ENCODE measurements at places on chromosomes 16 and 17.
A peak's percentile ranks its signal among the peaks of the same experiment; 100 is the strongest.

GRCh38 chr17:81252326-81252986 lies 13.3 kb downstream of the NDUFAF8 start:
- peaks cover 35% of the 10 kb centered on the region for H3K4me1 ChIP-seq
- peak overlapping the region; percentile 80 for H3K4me3 ChIP-seq
- H3K36me3 ChIP-seq = no peaks in the 10 kb centered on the region
- H3K27ac ChIP-seq = peak overlapping the region; percentile 100
- H3K27me3 ChIP-seq = peaks cover 32% of the 10 kb centered on the region
- DNase-seq = no peak

GRCh38 chr17:80807882-80808281 lies 183.8 kb upstream of the CHMP6 start:
- H3K36me3 ChIP-seq = peaks cover 18% of the 10 kb centered on the region
- no peak overlapping the region for H3K27ac ChIP-seq
- H3K4me1 ChIP-seq = peaks cover 12% of the 10 kb centered on the region
- H3K4me3 ChIP-seq = no peak overlapping the region

DNA sequence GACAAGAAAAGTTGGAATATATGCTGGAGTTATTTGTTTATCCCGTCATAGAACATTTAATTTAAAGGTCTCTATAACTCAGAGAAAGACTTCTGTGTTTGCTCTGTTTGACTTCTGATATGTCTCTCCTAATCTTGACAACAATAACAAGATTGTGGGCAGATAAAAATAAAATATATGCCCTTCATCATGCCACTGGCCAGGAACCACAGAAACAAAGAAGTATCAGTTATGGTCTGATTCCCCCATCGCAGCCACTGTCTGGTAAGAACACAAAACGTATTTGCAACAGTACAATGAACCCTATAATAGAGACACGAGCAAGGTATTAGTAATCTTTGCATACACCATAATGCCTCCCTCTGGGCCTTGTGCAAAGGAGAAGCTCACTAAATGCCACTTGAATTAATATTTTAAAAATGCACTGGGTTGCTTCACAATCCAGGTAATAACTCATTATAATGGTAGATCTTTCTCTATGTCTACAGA lies 1498.3 kb downstream of the CDH11 start:
- no peak for DNase-seq
- no peaks in the 10 kb centered on the region for H3K36me3 ChIP-seq
- no peak overlapping the region for H3K27ac ChIP-seq
- H3K27me3 ChIP-seq = no peaks in the 10 kb centered on the region
- no peaks in the 10 kb centered on the region for H3K4me1 ChIP-seq

- H3K36me3 ChIP-seq = no peaks in the 10 kb centered on the region
- peaks cover 19% of the 10 kb centered on the region for H3K4me1 ChIP-seq
- no peak overlapping the region for H3K27ac ChIP-seq
- no peak overlapping the region for H3K4me3 ChIP-seq
- H3K27me3 ChIP-seq = peaks cover 18% of the 10 kb centered on the region
These were observed 83.4 kb downstream of the KCNJ12 start for GRCh38 chr17:21459536-21459935.
